RPMI8226 (cell line): ENCODE measurements at places on chromosomes 5 and 9.

DNA sequence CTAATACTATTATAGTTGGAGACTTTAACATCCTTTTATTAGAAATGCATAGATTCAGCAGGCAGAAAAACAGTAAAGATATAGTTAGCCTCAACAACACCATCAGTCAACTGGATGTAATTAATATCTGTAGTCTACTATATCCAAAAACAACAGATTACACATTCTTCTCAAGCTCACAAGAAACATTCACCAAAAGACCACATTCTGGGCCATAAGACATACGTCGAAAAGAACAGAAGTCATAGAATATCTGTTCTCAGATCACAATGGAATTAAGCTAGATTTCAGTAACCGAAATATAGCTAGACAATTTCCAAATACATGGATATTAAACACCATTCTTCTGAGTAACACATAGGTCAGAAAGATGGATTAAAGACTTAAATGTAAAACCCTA is 336.6 kb upstream of the RPS23 start:
- DNase-seq, result no peak

GRCh38 chr9:82969291-82969690 is 93.7 kb downstream of the RASEF start:
- DNase-seq, result no peak

DNA sequence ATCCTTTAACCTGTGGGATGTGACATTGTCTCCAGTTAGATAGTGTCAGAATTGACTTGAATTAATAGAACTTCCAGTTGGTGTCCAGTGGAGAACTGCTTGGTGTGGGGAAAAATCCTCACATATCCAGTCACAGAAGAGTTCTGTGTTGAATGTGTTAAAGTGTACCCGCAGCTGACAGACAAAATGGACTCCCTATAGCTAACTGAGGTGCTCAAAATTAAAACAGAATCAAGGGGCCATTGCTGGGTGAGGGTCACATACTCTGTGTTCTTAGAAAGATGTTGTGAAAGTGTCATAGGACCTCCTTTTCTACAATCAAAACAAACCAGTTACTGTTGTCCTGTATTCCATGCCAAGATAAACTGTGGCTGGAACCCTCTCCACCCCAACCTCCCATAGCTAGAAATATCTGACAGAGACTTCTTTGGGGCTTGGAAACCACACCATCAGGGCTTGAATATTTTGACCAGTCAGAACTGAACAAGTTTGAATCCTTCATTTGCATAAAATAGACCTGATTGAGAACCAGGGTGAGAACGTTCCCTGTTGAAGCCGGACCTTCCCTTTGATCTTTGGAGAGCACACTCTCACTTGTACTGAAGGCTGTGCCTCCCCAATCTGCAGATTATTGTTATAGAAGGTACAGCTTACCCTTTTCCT is 164.0 kb upstream of the ZNF608 start:
- no peak for DNase-seq

- no peak for DNase-seq
These were observed 24.3 kb upstream of the FUBP3 start for GRCh38 chr9:130555061-130555460.

DNA sequence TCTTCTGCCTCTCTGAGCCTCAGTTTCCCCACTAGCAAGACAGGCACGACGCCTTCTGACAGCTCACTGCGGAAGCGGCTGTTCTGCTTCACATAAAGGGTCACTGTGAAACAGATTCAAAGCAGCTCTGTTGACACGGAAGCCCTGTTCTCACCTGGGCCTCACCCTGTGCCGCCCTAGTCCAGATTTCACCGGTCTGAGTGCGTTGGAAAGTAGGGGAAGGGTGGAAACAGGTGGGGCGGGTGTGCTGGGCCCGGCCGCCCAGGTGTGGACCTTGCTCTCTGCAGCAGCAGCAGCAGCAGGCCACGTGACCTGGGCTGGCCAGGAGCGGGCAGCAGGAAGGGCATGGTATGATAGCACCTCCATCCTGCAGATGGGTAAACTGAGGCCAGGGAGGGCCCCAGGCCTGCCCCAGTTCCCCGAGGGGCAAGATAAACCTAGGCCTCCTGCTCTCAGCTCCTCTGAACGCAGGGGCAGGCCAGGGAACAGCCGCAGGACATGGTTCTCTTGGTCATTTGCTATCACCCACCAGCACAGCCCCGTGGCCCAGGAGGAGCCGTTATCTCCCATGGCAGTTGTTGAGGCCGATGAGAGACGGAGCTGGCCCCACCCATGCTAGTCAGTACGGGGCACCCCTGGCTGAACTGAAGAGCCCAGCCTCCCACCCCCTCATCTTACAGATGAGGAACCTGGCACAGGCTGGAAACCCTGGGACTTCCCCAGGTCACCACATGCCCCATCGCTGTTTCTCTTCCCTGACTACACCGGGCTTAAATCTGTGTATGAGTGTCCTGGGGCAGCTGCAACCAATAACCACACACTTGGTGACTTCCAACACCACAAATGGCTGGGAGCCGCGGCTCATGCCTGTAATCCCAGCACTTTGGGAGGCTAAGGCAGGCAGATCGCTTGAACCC is 12.1 kb downstream of the PTGES2 start:
- no peak for DNase-seq
